GM04503 (cell line): ENCODE measurements at places on chromosomes 16 and 17.

DNA sequence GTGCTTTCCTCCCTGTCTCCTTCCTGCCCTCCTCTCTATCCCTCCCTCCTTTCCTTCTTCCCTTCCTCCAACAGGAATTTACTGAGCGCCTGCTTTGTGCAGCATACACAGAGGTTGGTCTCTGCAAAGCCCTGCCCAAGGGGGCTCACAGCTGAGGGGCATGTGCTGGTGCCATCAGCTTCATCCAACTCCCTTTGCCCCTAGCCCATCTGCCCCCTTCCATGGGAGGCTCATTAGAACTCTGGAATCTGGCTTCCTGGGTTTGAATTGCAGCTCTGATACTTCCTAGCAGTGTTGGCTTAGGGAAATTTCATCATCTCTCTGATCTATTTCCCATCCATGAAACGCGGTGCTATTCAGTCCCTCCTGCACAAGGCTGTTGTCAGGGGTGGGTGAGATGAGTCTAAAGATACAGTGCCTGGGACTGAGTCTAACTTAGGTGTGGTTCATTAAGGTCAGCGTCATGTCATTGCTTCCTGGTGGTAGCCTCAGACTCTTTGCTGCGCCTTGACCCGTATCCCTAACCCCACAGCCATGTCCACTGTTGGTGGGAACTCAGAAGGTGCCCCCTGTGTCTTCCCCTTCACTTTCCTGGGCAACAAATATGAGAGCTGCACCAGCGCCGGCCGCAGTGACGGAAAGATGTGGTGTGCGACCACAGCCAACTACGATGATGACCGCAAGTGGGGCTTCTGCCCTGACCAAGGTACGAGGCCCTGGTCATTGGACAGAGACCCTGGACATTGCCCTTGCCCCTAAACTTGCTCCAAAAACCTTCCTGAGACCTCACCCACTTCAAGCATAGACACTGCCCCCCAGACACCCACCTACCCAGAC lies 10.3 kb downstream of the MMP2 start:
- no peak for DNase-seq

GRCh38 chr16:53061701-53062159 lies 6.9 kb downstream of the CHD9 start:
- DNase-seq, result no peak

DNA sequence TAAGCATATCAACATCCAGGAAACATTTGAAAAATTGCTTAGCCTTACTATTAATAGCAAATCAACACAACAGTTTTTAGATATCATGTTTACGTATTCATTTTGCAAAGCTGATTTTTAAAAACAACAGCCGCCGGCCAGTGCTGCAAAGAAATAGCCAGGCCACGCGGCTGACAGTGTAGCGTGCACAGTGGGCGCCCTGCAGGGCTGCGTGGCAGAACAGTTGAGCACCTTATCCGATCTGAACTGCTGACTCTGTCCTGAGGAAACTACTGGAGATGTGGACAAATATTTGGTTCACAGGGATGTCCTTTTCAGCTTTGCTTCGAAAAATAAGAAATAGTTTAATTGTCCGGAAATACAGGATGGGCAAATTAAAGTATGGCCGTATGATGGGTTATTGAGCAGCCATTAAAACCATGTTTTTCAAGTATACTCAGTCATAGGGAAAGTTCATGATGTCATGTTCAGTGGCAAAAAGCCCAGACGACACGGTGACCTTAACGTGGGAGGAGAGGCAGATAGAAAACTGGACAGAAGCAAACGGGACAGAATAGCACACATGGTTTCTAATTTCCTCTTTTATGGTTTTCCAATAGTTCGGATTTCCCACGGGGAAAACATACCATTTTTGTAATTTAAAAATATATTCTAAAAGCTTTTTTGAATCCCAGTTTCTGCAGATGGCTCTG lies 52.4 kb upstream of the ENDOV start:
- no peak for DNase-seq

DNA sequence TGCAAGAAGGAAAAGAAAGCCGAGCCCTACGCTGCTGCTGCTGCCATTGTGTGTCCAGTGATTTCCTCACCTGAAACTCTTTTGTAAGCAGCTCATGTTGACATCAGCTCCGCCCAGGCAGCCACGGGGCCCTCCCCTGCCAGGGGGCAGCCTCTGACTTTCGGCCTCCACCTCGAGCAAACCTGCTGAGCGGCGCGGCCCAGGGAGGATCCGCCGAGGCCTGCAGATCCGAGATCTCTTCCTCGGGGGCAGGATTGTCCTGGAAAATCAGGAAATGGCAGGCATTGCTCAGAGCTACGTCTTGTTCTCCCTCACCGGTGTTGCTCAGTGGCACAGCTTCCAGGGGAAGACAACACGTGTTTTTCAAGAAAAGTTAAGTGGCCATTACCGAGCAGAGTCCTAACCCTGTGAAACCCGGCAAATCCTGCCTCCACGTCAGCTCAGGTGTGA lies 35.6 kb upstream of the ZNF750 start:
- no peak for DNase-seq

DNA sequence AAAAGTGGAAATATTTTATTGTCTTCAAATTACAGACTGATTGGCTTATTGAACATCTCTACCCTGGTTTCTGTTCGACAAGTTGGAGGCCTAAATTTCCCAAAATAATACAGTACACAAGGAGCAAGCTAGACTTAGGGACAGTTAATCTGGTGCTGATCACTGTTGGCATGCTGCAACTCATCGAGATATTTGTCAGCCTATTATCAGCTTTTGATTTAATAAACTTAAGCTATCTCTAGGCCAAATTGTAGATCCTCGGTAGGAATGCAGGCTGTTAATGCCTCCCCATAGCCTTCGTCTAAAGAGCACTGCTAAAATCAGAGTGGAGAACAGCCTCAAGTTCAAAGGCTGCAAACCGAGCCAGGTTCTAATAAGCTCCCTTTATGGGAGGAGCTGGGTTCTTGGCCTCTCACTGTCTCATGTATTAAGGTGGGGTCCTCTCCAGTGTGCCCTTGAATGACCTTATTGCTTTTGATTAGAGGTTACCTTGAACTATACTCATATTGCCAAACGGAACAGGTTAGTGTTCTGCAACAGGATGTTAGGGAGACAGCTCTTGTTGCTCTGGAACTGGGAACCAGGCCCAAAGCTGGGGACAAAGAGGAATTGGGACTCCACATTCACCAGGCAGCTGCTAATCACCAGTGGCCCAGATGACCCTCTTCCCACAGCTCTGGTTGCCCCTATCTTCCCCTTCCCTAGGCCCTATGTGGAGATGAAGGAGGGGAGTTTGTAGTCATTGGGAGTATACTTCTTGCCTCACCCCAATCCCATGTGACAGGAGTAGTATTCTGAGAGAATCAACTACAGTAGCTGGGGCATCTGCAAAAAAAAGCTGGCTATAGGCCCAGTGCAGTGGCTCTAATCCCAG lies 69.5 kb upstream of the NOL11 start:
- no peak for DNase-seq

GRCh38 chr17:72430611-72431432 lies 310.0 kb downstream of the SOX9 start:
- DNase-seq, result no peak

- DNase-seq, result no peak
These were observed 6.9 kb downstream of the KAT7 start for GRCh38 chr17:49795372-49795771.

- DNase-seq, result no peak
These were observed 59.0 kb downstream of the ABR start for GRCh38 chr17:1120596-1121441.

DNA sequence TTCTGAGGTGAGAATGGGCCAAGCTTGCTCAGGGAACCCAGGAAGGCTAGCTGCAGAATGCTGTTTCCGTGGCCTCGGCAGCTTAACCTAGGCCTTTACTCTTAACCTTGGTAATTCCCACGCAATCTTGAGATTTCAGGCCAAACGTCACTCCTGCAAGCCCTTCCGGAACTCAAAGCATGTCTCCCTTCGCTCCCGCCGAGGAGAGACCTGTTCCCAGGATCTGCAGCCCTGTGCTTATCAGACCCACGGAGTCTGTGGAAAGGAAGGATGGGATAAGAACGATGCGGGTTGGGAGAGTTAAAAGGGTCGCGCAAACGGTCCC lies 524 bp upstream of the ZFP3 start:
- DNase-seq, result no peak

DNA sequence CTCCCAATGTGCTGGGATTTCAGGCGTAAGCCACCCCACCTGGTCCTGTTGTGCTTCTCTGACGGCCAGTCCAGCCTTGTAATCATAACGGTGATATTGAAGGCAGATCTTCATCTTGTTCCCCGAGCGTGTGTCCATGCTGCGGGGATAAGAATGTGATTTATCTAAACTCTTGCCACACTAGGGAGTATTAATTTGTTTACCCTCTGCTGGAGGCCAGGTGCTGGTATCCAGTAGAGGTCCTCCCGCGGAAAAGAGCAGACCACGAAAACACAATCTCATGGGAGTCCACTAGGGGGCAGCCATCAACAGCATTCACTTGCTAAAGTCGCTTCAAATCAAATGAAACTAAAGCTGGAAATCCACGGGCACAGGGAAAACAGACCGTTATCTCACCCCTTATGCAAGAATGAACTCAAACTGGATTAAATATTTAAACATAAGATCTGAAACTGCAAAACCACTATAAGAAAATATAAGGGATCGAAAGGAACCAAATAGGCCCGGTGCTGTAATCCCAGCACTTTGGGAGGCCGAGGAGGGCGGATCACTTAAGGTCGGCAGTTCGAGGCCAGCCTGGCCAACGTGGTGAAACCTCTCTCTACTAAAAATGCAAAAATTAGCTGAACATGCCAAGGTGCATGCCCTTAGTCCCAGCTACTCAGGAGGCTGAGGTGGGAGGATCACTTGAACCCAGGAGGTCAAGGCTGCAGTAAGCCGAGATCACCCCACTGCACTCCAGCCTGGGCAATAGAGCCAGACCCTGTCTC lies 22.3 kb upstream of the RBBP6 start:
- no peak for DNase-seq
